Non-pigmented ciliary epithelial cell (primary cell): ENCODE measurements at places on chromosomes 1 and 21.

DNA sequence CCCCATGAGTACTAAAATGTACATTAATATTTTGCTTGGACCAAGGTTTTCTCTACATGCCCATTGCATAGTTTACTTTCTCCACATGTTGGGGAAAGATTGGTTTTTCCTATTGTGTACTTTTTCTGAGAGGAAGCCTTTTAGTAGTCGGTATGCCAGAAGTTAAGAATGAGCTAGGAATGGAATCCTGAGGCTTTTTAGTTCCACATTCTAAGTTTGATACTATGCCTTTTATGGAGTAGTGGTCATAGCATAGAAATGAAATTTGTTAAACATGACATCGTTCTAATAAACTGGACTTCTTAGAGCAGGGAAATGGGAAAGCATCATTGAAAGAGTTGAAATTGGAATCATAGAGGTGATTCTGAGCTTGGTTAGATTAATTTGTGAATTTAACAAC lies 64.3 kb downstream of the BCL9 start:
- no peak for DNase-seq

- no peak for DNase-seq
Measured at GRCh38 chr1:7290971-7291970, 479.8 kb upstream of the VAMP3 start.

- DNase-seq: no peak
Measured at GRCh38 chr1:241507189-241507863, 12.2 kb downstream of the FH start.

GRCh38 chr1:182453631-182454030 lies 3.7 kb downstream of the RGSL1 start:
- DNase-seq: no peak

DNA sequence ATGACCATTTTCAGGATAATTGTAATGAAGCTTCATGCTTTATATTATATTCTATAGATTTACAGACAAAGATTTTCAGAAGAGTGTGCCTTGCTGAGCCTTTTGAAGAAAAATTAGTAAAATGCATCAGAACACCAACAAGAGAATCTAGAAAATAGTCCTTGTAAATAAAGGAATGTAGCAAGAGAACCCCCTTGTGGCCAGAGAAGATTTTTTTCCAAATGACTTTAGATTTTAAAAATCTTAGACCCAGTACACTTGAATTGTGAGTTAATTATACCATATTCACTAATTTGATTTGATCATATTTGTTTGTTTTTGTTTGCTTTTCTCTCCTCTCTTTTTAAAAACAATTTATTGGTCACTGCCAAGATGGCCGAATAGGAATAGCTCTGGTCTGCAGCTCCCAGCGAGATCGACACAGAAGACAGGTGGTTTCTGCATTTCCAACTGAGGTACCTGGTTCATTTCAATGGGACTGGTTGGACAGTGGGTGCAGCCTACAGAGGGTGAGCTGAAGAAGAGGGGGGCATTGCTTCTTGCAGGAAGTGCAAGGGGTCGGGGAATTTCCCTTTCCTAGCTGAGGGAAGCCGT lies 12.8 kb upstream of the IFI44L start:
- DNase-seq: no peak

DNA sequence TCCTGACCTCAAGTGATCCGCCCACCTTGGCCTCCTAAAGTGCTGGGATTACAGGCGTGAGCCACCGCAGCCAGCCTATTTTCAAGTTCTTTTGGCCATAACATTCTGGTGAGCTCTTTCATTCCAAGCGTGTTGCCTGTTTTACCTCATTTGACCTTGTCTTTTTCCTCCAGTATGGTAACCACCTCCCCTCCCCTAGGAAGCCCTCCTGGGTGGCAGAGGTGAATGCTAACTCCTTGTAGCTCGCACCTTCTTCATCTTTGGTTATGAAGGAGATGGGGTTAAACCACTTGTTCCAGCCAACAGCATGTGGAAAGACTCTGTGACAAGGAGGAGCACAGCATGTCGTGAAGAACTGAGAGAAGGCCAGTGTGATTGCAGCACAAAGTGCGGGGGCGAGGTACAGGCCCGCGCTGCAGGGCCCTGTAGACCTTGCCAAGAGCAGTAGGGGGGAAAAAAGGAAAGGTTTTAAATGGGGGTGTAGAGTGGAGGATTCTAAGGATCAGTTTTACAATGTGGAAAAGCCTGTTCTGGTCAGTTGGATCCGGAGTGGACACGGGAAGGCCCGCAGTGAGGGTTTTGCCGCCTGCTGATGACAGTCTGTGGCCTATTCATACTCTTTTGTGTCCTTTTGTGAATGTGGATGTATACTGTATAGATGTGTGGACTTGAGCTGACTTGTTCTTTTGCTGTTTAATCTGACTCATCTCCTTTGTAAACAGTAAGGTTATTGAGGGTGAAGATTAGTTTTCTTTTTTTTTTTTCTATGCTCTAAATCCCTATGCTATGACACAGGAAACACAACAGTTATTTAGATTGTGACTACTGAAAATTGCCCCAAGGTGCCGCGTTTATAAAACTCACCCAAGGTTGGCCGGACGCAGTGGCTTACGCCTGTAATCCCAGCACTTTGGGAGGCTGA lies 7.5 kb upstream of the ZNF436 start:
- DNase-seq: no peak

GRCh38 chr21:42471716-42472330 lies 24.2 kb downstream of the RSPH1 start:
- DNase-seq: no peak

- no peak for DNase-seq
Measured at GRCh38 chr1:1974834-1975233, 28.8 kb downstream of the CFAP74 start.

GRCh38 chr1:154975409-154976059 lies 1.1 kb downstream of the CKS1B start:
- DNase-seq: no peak

DNA sequence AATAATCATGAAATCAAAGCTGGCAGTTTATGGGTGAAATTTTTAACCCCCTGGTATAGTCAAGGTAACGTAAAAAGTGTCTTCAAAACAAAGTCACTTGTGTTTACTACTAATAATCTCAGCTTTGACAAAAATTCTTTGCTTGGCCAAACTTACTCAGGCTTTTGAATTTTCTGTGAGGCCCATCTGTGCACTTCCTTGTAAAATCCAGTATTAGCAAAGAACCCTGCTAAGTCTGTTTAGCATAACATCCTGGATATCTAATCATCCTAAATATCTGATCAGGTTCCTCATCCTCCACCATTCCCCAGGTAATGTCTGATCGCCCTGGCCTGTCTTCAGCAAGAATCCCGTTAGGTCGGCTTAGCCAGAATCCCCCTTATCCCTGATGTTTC lies 3.0 kb downstream of the LYST start:
- no peak for DNase-seq

DNA sequence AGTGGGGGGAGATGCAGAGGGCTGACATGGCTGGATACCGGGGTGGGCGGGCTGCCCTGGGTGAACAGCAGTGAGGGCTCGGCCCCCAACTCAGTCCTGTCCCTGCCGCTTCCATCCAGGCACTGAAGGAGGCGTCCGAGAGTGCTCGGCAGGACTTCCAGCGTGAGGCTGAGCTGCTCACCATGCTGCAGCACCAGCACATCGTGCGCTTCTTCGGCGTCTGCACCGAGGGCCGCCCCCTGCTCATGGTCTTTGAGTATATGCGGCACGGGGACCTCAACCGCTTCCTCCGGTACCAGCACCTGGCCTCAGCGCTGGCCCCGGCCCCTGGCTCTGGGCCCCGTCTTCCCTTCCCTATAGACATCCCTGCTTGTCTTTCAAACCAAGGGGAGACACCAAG lies 15.6 kb downstream of the NTRK1 start:
- no peak for DNase-seq

- peak; percentile 27 for DNase-seq
Measured at GRCh38 chr1:200558866-200559459, 61.6 kb downstream of the KIF14 start.

GRCh38 chr1:247119600-247120407 lies 15.6 kb upstream of the ZNF669 start:
- no peak for DNase-seq

- DNase-seq: no peak
Measured at GRCh38 chr1:111909030-111909429, 80.4 kb downstream of the KCND3 start.

DNA sequence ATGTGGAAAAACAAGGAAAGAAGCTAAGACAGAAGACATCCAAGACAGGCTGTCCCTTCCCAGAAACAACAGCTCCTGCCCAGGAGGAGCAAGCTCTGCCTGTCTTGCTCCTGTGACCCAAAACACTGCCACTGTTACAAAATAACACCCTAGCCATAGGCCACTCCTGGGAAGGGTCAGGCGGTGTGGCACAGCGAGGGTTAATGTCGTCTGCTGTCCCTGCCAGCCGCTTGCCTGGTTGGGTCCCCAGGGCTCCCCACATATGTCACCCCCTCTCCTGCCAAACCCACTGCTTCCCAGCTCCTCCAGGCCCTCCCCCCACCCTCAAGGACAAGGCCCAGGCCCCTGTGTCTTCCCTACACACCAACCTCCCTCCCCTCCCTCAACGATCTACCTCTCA lies 3.9 kb upstream of the NHLH1 start:
- DNase-seq: no peak

GRCh38 chr1:56877973-56878372 lies 23.4 kb downstream of the C8A start:
- no peak for DNase-seq

GRCh38 chr1:10733474-10734366 lies 62.7 kb downstream of the CASZ1 start:
- DNase-seq: no peak

- no peak for DNase-seq
Measured at GRCh38 chr1:233530665-233531386, 83.1 kb upstream of the KCNK1 start.

GRCh38 chr1:179754041-179754624 lies 11.0 kb downstream of the FAM163A start:
- DNase-seq: peak; percentile 65

- DNase-seq: no peak
Measured at GRCh38 chr1:212477680-212478466, 45.2 kb downstream of the NENF start.

GRCh38 chr1:96842215-96842614 lies 120.6 kb downstream of the PTBP2 start:
- DNase-seq: no peak

DNA sequence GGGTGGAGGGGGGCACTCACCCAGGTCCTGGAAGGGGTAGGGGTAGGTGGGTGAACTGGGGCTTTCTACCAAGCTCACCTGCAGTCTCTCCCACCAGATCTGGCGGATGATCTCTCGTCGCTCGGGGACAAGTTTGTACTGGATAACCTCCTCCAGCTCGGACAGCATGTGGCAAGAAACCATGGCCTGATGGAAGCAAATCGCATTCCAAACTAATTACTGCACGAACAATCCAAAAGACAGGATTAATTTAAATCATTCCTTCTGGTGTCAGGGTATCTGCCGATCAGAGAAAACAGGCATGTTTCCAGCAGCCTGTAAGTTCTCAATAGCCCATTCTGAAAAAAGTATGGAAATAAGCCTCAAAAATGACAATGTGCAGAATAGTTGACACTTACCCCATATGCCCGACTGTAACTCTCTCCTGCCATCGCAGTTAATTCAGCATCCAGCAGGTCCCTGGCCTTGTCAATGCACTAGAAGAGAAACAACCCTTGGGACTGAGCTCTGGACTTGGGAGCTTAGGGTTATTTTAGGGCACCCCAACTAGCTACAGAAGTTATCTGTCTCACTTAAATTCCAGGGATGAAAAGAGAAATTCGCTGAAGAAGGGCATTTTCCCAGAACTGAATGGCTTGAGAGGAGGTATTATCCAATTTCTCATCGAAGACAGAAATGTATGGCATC lies 44.4 kb upstream of the ANGPTL7 start:
- no peak for DNase-seq

GRCh38 chr1:30036229-30036547 lies 687.2 kb downstream of the MATN1 start:
- DNase-seq: no peak

- no peak for DNase-seq
Measured at GRCh38 chr1:185539277-185539943, 194.8 kb upstream of the HMCN1 start.

DNA sequence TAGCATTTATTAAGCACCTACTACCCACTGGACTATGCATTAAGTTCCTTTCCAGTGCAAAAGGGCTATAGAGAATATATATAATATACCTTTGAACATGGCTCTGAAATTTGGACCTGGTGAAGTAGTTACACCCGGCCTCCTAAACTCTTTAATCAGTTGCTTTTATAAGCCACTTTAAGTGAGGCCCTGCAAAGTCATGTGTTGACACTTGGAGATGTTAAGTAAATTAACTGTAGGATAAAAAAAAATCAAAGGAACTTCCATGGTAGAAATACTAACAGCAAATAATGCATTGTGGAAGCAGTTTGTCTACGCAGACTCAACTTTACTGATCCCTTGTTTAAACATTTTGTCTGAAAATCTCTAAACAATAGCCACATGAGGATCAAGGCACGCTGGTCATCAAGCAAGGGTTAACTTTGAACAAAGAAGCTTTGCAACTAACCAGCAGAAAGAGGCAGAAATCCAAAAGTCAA lies 283.9 kb downstream of the VAV3 start:
- no peak for DNase-seq

DNA sequence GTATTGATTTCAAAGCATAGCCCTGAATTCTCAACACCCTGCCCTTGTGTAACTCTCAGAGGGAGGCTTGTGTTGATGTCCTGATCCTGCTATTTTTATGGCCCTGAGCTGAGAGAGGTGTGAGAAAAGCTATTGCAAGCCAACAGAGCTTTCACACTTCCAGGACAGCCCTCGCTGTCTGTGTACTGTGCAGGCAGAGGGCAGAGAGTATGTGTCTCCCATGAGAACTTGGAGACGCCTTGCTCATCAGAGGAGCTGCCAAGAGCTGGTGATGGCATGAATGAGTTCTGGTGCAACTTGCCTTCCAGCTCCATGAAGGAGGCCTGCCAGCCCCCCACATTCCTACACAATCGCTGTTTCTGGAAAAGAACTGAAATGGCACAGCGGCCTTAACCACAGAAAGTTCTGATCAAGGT lies 144.1 kb upstream of the AJAP1 start:
- no peak for DNase-seq

DNA sequence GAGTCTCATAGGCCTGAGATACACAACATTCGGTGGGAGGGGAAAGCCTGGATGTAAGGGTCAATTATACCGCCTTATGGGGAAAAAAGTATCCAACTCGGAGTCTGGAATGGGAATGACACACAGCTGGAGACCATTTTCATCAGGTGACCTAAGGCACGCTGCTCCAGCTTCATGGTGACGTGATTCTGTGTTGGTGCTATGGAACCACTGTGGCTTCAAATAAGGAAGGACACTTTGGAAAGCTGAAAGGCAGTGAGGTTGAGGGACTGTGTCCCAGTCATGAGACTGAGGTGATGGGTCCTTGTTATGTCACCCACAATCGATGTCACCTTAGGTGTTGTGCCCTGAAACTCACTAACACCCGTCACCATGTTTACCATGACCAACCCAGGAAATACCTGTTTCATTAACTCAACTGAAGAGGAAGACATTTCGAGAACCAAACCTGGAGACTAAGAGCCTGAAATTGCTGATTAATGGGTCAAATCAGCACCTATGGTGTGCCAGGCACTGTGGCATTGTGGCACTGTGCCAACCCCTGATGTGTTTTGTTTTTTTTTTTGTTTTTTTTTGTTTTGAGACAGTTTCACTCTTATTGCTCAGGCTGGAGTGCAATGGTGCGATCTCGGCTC lies 54.5 kb downstream of the IRF2BP2 start:
- DNase-seq: no peak
